ENCODE measurements at places on chromosomes 13 and 19.

- no peak for DNase-seq
Measured at GRCh38 chr13:43057653-43058317, 34.4 kb downstream of the DNAJC15 start.

GRCh38 chr13:114068656-114069318 lies 63.6 kb downstream of the RASA3 start:
- no peak for DNase-seq

DNA sequence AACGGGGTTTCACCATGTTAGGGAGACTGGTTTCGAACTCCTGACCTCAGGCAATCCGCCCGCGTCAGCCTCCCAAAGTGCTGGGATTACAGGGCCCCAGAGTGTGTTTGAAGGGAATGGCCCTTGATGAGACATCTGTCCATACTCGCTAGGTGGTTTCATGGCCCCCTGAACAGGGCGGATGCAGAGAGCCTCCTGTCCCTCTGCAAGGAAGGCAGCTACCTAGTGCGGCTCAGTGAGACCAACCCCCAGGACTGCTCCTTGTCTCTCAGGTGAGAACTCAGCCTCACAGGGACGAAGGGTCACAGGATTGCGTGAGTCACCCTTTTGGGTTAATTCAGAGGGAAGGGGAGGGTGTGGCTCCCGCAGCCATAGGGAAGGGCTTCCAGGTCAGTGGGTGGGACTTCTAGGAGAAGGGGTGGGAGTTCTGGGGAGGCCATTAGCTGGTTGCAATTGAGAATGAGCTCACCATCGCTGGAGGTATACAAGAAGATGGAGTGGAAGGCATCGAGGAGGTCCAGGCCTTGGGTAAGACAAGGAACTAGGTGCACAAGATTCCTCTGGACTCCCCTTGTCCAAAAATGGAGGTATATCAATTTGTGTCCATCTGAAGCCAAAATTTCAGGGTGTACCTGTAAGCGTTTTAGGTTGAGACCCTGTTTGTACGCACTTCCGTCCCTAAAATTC lies 9.2 kb downstream of the SHD start:
- no peak for DNase-seq

- no peak for DNase-seq
Measured at GRCh38 chr13:31444266-31444856, 244.6 kb downstream of the B3GLCT start.

DNA sequence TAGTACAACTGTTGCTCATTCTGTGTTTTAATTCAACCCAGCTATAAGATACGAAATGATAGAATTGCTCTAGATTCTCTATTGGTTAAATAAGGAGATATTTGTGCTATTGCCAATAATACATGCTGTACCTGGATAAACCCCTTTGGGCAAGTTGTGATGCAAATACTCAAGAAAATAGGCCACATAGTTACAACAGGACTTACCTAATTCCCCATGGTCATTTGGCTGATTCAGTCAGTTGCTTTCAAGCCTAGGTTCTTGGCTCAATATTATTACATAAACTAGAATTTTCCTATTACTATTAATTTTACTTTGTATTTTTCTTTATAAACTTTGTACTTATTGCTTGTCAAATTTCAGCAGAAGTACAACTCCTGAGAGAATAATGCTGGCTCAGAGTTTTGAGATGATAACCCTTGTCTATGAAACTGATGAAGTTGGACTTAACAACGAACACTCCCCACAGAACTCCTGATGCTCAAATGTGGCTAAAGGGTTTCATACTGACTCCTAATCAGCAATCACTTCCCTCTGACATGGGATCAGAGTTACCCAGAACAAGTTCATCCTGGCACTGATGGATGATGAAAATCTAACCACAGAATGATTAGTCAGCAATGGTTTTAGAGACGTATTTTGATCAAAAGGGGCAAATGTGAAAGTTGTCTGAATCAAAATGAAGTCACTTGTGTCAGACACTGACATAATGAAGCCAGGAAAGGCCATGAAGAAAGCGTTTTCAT lies 221.1 kb downstream of the ITGBL1 start:
- no peak for DNase-seq

GRCh38 chr13:55517312-55517711 lies 1623.4 kb upstream of the PRR20A start:
- DNase-seq: no peak

DNA sequence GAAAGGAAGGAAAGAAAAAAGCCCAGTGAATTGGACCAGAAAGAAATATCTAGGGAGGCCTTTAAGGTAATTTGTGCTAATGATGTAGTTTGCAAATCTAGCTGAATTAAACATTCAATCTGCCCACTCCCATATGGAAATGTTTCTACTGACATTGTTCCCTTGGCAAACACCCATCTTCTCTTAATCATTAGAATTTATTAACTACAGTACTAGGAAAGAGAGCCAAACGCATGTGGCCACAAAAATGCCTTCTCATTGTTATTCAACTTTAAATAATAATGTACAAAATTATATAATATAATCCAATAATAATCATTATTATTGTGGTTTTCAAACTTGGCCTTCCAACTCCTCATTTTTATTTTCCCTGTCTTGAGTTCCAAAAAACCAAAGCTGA lies 234.7 kb downstream of the NHLRC3 start:
- no peak for DNase-seq

- DNase-seq: no peak
Measured at GRCh38 chr13:88764103-88764502, 1092.9 kb downstream of the SLITRK5 start.

Measured in retinal pigment epithelial cell (primary cell).